Activated CD4-positive, alpha-beta T cell treated with anti-CD3 and anti-CD28 coated beads for 36 hours (primary cell): ENCODE measurements at places on chromosomes 7 and 10.

DNA sequence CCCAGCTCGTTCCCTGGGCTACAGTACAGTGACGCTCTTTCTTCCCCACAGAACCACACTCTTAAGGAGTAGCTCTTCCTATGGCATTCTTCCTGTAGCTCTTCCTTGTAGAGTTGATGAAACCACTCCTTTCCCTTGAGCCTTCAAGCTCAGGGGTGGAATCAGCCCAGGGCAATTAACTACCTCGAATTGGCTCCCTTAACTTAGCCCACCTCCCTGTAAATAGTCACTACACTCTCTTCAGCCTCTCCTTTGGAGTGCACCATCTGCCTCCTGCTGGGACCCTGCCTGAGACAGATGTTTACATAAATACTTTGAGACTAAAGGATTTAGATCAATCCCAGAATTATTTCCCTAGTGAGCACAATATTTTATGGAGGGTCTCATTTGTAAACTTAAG is 537.8 kb upstream of the AUTS2 start:
- DNase-seq = no peak

DNA sequence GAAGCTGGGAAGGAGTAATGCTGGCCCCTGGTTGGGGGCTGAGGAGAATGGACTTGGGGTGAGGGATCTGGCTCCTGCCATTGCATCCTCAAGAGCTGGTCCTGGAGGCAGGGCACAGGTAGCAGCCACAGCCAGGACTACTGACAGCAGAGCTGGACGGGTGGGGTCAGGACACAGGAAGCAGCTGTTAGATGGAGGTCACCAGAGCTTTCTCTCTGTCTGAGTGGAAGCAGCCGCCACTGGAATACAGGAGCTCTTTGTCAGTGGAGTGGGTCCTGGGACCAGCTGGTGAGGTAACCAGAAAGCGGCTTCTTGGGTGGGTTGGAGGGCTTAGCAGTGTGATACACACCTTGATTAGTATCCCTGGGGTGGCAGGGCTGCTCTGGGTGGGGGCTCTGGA is 58.1 kb upstream of the AQP1 start:
- no peak for DNase-seq

DNA sequence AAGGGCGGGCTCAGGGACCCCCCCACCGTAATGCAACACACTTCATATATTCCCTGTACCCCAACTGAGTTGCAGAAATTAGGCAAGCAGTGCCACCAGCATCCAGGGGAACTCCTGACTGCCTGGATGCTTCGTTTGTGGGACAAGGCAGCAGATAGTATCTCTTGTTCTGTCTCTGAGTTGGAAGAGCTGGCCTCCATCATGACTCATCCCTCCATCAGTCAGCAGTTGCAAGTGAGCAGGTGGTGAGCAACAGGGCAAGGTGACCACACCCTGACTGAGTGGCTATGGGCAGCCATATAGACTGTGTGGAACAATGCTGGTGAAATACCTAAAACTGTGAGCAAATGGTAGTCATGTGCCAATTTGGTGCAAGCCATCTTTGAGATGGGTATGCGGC is 22.8 kb upstream of the ADAMTS14 start:
- DNase-seq = peak; percentile 29

GRCh38 chr7:69276011-69276729 is 322.1 kb upstream of the AUTS2 start:
- DNase-seq = no peak

- peak; percentile 62 for DNase-seq
Observed at GRCh38 chr7:43834463-43835251, 34.7 kb downstream of the MRPS24 start.

DNA sequence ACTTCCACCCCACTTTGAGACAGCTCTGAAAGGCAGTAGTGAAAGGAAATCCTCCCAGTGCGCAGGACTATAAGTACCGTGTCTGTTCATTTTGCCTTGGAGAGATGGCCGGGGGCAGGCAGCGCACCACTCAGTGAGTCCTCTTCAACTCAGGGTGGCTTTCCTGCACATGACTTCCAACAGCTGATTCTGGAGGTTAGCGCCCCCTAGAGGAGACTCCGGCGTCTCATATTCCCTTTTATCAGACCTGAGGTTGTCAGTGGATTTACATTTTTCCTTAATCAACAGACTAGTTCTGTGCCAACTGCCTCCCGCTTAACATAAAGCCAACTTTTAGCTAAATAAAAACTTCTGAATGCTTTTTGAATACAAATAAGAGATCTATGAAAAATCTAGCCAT is 101.0 kb downstream of the HERPUD2 start:
- DNase-seq = peak; percentile 52

GRCh38 chr10:79397575-79398303 is 47.7 kb downstream of the ZCCHC24 start:
- DNase-seq = no peak

GRCh38 chr7:36062154-36062815 is 90.8 kb upstream of the EEPD1 start:
- no peak for DNase-seq

GRCh38 chr7:87507446-87507845 is 32.0 kb upstream of the ABCB4 start:
- no peak for DNase-seq

DNA sequence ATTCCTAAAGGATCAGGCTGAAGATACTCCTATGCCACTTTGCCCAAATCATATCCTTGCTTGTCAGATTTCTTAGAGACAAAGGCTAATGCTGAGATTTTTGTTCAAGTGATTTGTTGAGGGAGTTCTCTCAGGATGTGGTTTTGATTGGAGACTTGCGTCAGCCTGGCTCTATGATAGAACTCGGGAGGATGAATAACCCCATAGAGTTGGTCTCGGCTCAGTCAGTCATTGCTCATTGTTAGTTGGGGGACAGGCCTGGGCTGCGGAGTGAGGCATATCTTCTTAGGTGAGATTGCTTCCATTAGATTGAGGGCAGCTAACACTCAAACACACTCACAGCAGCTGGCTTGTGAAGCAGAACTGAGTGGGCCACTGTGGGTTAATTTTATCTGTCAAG is 203.4 kb downstream of the KIF20B start:
- DNase-seq = peak; percentile 44

- no peak for DNase-seq
Observed at GRCh38 chr7:137328373-137329120, 15.0 kb downstream of the PTN start.

GRCh38 chr10:119940487-119940886 is 48.0 kb downstream of the SEC23IP start:
- no peak for DNase-seq

DNA sequence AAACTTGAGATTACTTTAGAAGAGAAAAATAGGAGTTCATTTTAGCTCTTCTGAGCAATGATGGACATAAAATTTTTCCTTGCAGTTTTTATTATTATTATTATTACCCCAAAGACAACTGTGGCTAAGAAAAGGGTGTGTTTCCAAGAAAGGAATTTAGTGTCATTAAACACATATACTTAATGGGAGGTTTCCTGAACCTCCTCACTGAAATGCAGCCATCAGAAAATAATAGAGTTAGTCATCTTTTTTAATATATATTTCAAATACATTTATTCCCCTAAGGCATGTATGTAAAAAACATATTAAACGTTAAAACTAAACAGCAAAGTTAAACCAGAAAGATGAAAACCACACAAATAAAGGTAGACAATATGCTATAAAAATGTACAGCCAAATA is 66.8 kb downstream of the CRPPA start:
- DNase-seq = no peak

- DNase-seq = no peak
Observed at GRCh38 chr7:70624500-70625103, 507.3 kb upstream of the GALNT17 start.

- DNase-seq = no peak
Observed at GRCh38 chr7:75573477-75574019, 81.4 kb downstream of the SPDYE5 start.

DNA sequence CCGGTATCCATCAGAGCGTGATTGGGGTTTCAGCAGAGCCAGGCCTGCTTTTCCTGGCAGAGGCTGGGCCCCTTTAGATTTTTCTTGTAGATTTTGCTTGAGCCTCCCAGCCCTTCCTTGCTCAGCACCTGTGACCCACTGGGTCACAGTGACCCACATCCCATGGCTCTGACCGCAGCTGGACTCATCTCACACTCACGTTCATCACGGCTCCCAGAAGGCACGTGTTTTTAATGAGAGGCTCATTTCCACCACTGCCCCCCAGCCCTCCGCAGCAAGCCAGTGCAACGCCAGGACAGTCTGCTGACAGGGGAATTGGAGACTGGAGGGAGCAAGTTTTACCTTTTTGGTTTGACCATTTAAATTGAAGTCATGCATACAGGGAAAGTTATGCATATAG is 155.7 kb downstream of the CUX1 start:
- no peak for DNase-seq

DNA sequence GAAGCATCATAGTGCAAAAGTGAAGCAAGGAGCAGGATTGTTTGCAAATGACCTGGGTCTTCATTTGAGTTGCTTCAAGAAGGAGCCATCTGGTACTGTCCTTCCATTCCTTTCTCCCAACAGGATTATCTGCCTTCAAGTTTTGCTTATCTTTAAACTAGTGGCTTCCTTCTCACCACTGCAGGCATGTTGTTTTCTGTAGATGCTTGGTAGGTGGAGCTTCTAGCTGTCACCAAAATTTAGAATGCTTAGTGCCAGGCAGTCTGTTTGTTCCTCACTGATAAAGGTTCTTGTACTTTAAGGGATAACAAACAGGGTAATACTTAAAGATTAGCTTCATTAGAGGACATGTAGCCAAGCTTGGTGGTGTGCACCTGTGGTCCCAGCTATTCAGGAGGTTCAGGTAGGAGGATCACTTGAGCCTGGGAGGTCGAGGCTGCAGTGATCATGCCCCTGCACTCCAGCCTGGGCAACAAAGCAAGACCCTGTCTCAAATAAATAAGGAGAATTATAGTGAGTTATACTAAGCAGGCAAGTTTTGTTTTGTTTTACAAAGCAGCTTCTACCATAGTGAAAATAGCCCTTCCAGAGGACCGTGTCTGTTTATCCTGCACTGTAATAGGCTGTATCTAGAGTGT is 5.7 kb downstream of the ARL5B start:
- no peak for DNase-seq

DNA sequence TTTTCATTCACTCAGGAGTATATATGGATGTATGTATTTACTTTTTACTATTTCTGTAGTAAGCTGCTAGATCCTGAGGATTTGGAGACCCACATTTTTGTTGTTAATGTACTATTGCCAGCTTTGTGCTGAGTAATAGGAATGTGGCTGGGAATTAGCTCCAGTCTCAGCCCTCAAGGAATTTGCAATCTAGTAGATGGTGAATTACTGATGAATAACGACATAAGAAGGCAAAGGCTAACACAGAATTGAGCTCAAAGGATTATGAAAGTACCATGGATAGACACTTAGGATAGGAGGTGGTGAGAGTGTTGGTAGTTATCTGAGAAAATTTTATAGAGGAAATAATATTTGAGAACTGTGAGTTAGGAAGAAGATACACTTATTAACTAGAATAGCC is 19.9 kb downstream of the CASD1 start:
- no peak for DNase-seq

DNA sequence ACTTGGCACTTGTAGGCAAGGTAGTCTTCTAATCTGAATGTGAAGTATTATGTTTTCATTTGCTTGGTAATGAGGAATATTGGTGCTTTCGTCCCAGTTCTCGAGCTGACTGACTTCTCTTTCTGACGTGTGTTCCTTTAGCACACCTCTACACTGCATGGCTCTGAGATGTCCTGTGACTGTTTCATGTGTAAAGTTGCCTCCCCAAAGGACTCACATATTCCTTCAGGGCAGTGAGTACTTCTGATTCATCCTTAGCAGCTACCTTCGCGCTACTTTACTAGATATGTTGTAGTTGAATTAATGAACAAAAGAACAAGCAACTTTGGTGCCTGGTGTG is 113.7 kb downstream of the EGFR start:
- no peak for DNase-seq

DNA sequence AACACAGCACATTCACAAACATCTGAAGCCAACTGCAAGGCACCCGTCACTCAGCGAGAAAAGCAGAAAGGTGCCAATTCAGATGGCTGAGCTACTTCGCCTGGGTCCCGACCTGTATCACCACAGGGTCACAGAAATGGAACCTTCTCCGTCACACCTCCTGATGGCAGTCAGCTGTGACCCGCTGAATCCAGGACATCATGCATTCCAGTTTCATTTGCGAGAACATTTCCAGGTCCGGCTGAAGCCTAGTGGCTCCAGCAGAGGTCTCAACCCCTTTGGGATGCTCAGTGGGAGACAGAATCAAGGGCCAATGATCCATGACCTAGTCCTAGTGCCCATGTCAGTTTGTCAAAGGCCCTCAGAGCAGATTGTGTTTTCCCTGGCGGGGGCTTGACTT is 193.6 kb upstream of the KLF14 start:
- no peak for DNase-seq

GRCh38 chr10:125482637-125483036 is 200.3 kb downstream of the TEX36 start:
- DNase-seq = no peak

DNA sequence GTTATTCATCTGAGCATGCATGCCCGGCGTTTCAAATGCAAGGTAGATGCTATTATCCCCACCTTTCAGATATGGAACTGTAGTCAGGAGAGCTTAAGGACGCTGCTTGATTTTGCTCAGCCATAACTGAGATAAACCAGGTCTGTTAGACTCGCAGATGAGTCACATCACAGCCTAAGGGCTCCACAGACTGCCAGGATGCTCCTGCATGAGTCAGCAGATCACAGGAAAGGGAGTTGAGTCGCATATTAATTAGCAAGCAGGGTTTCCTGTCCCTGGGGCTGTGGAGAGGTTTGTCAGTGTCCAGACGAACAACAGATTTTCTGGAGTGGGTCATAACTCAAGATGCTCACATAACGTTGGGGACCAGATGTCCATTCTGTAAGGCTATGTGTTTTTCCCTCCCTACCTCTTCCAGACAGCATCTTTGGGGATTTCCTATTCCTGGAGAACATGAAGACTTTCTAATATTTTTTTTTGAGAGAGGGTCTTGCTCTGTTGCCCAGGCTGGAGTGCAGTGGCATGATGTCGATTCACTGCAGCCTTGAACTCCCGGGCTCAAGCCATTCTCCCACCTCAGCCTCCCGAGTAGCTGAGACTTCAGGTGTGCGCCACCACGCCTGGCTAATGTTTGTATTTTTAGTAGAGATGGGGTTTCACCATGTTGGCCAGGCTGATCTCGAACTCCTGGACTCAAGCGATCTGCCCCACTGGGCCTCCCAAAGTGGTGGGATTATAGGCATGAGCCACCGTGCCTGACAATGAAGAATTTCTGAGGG is 36.7 kb downstream of the PFKFB3 start:
- DNase-seq = peak; percentile 84

DNA sequence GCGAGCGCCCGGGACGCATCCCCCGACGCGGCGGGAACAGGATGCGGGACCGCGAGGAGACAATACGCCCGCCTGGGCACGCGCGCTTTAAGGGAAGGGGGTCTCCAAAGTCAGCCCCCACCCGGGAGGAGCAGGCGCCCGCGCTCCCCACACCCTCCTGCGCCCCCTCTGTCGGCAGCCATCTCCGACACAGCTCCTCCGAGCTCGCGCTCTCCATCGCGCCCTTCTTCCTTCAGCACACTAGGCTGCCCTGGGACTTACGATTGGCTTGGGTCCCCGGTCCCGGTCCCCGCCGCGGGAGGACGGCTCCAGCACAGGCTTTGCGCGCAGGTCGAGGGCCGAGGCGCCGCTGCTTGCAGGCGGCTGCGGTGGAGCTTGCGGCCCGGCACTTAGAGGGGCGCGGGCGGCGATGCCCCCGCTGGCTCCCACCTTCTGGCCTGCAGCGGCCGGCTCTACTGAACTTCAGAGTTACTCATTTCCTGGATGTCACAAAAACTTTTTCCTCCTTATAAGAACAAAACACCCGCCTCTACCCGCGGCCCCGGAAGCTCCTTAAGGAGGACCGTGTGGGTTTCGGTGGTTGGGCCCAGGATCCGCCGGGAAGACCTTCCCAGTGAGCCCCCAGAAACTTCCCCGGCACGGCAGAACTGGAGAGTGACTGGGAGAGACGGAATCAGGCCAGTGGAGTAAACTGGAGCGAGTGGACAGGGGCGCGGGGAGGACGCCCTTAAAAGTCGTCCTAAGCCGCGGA is at the start of gene ITPRIP:
Gene ITPRIP (minus strand): TSS at position 481 of the 751 bp plus-strand sequence. CDS start 22,414 bp downstream, outside the sequence.
- peak; percentile 82 for DNase-seq
